ENCODE measurements at places on chromosomes 6 and 20. TPM values are rescaled to one million over a fixed set of nuclear protein-coding genes. Genes with fewer than 3 reads are reported as not detected.

GPX5 gene
- total RNA-seq: not detected

COL9A3 gene
- 59.7 TPM for total RNA-seq

ENPP1 gene
- total RNA-seq: 0.33 TPM

DNA sequence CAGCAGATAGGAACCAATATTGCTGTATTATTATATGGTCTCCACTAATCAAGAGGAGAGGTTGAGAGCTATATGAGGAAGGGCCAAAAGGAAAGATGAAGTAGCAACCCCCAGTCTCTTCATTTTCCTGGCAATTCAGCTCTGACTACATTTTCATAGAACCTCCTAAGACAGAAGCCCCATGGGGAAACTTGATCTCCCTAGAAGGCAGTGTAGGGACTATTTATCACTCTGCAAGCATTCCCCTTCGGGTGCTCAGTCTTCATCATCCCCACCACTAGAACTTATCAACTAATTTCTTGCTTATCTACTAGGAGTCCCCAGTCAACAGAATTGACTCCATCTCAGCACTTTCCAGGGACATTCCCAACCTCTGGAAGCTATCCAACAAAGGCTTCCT is 25.5 kb upstream of the ITCH start:
- DNase-seq: no peak

DNA sequence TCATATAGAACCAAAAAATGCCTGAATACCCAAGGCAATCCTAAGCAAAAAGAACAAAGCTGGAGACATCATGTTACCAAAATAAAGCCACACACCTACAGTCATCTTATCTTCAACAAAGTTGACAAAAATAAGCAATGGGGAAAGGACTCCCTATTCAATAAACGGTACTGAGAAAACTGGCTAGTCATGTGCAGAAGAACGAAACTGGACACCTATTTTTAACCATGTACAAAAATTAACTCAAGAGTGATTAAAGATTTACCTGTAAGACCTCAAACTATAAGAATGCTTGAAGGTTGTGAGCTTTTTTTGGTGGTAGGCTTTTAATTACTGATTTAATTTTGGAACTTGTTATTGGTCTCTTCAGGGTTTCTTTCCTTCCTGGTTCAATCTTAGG is 236.0 kb upstream of the DEFB112 start:
- no peak for DNase-seq

- DNase-seq: no peak
Observed at GRCh38 chr20:1872459-1873097, 22.6 kb upstream of the SIRPA start.

PBX2 gene
- 16.6 TPM for total RNA-seq

GRCh38 chr6:154606457-154606856 is 96.0 kb upstream of the CNKSR3 start:
- no peak for DNase-seq

BPI gene
- total RNA-seq: not detected

DNA sequence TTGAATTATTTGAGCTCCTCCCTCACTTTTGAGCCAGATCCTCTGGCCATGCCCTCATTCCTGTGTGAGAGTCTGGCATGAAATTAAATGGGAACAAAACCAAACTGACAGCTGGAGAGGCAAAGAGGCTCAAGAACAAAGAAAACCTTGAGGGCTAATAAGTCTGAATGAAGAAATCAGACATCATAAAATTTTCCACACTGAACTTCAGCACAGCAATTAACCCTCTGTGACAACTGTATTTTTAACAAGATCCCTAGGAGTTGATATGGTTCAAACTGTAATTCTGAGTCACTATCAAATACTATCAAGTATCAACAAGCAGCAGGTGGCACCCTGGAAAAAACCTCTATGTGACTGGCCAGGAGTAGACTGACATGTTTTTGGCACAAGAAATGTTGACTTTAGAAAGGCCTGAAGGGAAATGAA is 109.4 kb upstream of the EMILIN3 start:
- DNase-seq: no peak

HLA-C gene
- total RNA-seq: 110 TPM

DNA sequence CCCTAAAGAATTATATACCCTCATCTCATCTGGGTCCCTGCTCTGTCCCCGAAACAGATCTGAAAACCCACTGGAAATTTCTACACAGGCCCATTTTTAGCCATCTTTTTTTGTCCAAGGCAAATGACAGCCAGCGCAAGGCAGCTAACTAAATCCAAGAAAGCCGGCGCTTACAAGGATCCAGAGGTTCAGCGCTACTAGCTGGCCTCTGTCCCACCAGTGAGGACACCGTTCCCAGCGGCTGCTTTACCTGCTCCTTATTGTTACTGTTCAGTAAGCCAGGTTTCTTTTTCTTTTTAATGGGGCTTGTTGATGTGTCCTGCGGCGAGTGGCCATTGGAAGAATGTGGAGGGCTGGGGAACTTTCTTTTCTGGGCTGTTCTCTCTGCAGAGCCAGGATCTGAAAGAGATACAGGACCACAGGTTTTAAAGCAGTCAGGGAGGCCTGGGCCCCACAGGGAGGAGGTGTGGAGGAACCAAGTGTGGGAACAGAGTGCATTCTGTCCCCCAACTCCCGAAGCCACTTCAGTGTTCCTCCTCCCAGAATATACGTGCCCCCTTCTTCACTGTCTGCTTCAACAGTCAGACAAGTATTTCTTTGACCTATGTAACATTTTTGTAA is 46.6 kb downstream of the ZMYND8 start:
- no peak for DNase-seq

- DNase-seq: no peak
Observed at GRCh38 chr6:139380611-139381010, 6.2 kb upstream of the CITED2 start.

GRCh38 chr6:138162955-138163575 is 1.3 kb downstream of the ARFGEF3 start:
- no peak for DNase-seq

DNA sequence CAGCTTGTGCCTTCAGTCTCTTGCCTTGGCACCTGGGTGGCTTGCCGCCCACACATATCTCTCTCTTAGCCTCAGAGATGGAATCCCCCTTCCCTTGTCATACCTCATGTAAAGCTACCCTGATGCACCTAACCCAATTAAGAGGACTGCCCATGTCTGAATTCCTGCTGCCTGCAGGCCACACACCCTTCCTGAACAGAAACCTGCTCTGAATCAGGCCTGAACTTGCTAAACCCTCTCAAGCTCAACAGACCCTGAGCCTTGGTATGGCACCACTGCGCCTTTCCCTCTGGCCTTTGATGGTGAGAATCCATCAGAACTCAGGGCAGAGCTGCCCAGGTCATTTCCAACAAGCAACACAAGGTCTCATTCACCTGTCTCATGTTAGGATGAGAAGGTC is 5.2 kb downstream of the RAET1G start:
- no peak for DNase-seq

DNA sequence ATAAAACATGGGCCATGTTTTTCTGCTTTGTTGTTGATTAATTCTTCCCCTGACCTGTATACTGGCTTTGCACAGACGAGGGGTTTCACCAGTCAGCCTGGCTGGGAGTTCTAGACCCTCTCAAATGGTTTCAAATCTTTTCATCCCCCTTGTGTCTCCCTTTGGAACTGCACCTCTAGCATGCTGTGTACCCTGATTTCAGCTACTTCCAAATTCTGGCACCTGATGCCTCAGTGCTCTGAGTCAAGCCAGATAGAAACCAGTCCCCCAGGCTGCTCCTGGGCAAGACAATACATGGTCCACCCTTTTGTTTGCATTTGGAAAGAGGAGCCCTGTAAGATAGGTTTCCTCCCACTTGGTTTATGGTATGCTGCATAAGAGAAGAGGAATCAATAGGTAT is 290.2 kb downstream of the BTBD3 start:
- DNase-seq: peak; percentile 72

DNA sequence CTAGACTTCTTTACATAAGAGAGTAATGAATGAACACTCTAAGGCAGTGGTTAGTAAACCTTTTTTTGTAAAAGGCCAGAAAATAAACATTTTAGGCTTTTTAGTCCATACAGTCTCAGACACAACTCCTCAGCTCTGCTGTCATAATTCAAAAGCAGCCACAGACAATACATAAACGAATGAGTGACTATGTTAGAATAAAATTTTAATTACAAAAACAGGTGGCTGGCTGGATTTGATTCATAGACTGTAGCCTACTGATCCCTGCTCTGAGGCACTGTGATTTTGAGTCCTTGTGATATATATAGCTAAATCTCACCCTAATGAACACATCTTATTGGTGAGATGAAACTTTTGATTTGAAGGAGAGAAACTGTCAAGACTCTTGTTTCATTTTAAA is 155.1 kb downstream of the AIG1 start:
- DNase-seq: no peak

- DNase-seq: no peak
Observed at GRCh38 chr6:132604635-132605152, 15.2 kb upstream of the TAAR5 start.

DNA sequence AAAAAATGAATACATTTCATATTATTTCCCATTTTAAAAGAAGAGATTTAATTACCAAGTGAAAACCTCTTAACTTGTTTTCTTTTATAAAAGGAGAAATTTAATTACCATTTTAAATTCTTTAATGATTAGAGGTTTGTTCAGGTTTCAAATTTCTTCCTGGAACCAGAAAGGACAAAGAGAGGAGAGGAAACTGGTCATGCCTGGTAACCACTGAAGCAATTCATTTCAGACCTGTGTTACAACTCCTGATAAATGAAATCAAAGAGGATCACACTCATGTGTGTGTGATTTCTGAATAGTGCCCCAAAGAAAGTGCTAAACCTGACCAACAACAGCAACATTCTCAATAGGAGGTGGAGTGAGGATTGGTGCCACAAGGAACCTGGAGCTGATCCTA is 12.6 kb upstream of the SLPI start:
- DNase-seq: no peak

GRCh38 chr20:62723351-62723750 is 14.7 kb downstream of the NTSR1 start:
- DNase-seq: no peak

ANKEF1 gene
- total RNA-seq: 6.8 TPM

GRCh38 chr20:49888212-49889000 is 26.9 kb downstream of the SPATA2 start:
- DNase-seq: peak; percentile 88

Measured in HT-29 (cell line).